ENCODE measurements at places on chromosomes 12 and 14. TPM values are rescaled to one million over a fixed set of nuclear protein-coding genes. Genes with fewer than 3 reads are reported as not detected.

GRCh38 chr14:102772781-102773570 lies 4.3 kb upstream of the TRAF3 start:
- DNase-seq, result no peak

DNA sequence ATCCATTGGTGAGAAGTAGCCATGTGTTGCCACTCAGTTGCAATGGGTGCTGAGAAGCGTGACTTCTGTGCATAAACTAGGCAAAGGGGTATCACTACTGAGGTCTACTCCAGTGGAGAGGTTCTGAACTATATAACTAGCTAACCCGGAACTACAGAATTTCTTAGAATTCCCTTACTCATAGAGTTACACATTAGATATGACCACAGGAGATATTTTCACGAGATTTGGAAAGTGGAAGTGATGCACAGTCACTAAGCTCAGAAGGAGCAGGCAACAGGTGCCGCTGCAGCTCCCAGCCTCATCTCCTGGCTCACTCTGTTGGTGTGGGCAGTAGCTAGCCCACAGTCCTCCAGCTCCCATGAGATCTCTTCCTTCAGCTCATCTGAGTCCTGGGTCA lies 136.6 kb downstream of the SSPN start:
- DNase-seq, result no peak

CLEC2B gene
- 10.1 TPM for total RNA-seq

MGAT4C gene
- 0.60 TPM for total RNA-seq

SLC10A1 gene
- total RNA-seq, result 0.86 TPM
